ENCODE measurements at places on chromosomes 6 and 20.

- no peak for DNase-seq
Measured at GRCh38 chr20:8912731-8913130, 156.2 kb upstream of the PLCB4 start.

DNA sequence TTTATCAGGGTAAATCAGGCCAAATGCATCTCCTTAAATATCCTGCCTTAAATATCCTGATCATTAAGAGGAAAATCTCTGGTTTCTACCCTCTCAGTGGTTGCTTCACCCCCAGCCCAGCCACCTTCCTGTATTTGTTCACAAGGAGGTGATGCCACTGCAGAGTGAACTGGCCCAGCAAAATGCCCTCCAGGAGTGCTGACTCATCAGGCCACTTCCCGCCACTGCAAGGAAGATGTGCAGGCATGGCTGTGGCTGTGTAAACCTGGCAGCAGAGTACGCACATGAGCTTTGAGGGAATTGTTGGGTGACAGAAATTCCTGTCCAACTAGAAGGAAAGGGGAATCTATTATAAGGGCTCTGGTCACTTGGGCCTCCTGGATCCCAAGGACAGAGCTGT is 13.8 kb downstream of the NQO2 start:
- DNase-seq: no peak

GRCh38 chr6:45351667-45352066 is 23.5 kb downstream of the RUNX2 start:
- DNase-seq: no peak

- peak; percentile 83 for DNase-seq
Measured at GRCh38 chr6:89375427-89376267, 23.1 kb upstream of the UBE2J1 start.

GRCh38 chr20:31620246-31620645 is 15.2 kb downstream of the ID1 start:
- DNase-seq: no peak

GRCh38 chr20:32526541-32526940 is 58.6 kb downstream of the NOL4L start:
- no peak for DNase-seq

DNA sequence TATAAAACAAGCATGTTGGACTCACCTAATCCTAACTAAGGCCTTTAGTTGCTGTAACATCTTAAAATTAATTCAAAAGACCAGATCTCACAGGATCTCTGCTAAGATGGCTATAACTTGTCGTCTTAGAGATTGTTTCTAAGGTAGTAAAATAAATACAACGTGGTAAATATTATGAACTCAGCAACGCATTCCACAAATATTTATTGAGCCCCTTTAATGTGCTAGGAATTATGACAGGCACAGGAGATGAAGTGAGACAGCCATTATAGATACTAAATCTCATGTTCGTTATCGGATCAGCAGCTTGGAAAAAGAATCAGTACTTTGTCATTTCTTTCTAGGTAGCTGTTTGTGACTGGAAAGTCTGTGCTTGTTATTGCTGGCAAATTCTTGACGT is 20.9 kb upstream of the MCM3 start:
- DNase-seq: no peak

- no peak for DNase-seq
Measured at GRCh38 chr20:33725607-33726264, 5.6 kb upstream of the PXMP4 start.

GRCh38 chr20:5870568-5870981 is 79.8 kb downstream of the TRMT6 start:
- no peak for DNase-seq

All from NCI-H2029 treated with DMSO at 0.1 percent for 48 hours (cell line).